ENCODE measurements at places on chromosomes 2 and 18.

- no peak for DNase-seq
Observed at GRCh38 chr2:20381457-20381856, 30.8 kb upstream of the PUM2 start.

GRCh38 chr2:85647823-85648526, 20.0 kb downstream of the SFTPB start:
- DNase-seq: no peak

GRCh38 chr18:61587865-61588264, 254.6 kb downstream of the CDH20 start:
- DNase-seq: no peak

GRCh38 chr18:42305869-42306593, 351.0 kb downstream of the PIK3C3 start:
- DNase-seq: no peak

- no peak for DNase-seq
Observed at GRCh38 chr2:168849610-168850009, 40.6 kb downstream of the SPC25 start.

DNA sequence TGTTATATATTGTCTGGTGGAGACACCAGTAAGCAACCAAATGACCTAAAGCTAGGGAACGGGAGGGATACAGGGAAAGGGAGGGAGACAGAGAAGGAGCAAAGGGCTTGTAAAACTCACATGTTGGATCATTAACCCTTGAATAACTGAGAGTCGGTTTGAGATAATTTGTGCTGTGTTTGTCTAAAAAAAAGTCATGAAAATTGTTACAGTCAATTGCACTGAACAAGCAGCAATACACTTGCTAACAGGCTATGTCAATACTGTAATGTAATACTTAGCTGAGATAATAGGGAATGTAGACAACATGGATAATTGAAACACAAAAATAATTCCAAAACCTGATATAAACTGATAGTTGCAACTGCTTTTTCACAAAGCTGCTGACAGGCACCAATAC, 71.3 kb upstream of the ZNF521 start:
- no peak for DNase-seq

DNA sequence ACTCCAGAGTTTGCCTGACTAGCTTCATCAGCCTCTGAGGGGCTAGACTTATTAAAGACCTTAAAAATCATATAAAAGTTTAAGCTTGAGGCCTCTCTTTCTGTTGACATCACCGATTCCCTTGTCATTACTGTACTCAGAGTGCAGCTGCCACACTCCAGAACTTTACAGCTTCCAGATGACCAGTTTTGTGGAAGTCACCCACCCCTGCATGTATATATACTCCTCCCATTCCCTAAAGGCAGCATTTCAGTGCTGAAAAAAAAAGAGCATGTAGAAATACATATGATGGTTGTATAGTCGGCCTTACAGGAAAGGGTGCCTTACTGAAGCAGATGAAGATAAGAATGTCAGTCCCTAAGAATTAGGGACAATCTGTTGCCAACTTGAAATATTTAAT, 117.3 kb downstream of the FEZ2 start:
- no peak for DNase-seq

- no peak for DNase-seq
Observed at GRCh38 chr2:42944779-42945415, 152.5 kb upstream of the HAAO start.

- DNase-seq: no peak
Observed at GRCh38 chr2:6186332-6187151, 494.4 kb downstream of the SOX11 start.

GRCh38 chr2:232038881-232039485, 77.5 kb downstream of the DIS3L2 start:
- DNase-seq: no peak

DNA sequence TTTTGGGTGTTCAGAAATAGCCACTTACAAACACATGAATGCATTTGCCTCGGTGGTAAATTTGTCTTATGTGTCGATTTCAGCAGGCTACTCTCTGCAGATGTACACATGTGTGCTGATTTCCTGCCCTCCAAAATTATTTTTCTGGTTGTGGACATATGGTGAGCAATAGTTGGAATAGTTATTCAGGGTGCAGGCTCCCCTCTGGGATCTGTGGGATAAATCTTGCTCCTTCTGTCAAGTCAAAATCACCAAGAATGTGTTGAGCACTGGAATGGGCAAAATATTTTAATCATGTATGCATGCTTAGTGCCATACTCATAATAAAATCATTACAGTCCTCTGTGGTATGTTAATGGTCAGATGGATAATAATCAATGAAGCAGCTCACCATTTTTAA, 684.5 kb downstream of the BCL11A start:
- no peak for DNase-seq

GRCh38 chr2:10019174-10019573, 24.2 kb upstream of the KLF11 start:
- no peak for DNase-seq

DNA sequence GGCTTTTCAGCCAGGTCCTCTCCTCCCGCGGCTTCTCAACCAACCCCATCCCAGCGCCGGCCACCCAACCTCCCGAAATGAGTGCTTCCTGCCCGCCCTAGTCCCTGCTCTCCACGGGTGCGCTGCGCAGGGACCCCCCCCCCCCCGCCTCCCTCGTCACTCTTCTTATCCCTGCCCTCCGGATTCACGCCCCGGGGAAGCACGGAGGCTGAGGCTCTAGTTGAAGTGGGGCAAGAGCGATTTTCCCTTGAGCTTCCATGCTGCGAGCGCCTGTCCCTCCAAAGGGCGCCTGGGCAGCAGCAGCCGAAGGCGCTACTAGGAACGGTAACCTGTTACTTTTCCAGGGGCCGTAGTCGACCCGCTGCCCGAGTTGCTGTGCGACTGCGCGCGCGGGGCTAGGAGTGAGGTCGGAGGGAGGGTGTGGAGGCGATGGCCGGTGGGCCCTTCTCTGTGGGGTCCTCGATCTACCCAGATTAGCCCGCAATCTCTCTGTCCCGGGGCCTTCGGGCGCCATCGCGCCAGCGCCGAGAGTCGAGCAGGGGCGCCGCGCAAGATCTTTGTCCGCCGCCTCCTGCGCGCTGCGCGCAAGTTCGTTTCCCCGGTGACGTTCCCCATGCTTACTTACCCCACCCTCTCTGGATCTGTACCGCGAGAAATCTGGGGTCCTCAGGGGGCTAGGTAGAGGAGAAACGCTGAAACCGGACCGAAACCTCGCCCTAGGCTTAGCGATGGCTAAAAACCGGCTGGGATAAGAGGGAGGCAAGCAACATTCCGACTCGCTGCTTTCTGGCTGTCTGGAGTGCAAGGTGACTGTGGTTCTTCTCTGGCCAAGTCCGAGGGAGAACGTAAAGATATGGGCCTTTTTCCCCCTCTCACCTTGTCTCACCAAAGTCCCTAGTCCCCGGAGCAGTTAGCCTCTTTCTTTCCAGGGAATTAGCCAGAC, 677 bp downstream of the GAD1 start:
- no peak for DNase-seq

DNA sequence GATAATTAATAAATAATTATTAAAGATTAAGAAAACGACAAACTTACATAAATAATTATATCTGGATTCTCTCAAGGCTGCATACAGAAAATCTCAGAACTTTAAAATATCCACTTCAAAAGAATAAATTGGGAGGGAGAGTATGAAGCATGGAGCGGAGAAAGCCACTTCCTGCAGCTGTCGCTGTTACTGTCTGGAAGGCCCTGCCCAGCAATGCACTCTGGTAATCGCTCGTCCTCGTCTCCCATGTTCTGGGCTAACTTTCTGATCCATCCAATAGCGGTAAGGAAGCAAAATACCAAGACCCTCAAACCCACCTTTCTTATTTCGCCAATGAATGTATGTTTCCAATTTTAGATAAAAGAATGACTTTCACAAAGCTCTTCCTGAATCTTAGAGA, 26.7 kb downstream of the CYRIA start:
- no peak for DNase-seq

DNA sequence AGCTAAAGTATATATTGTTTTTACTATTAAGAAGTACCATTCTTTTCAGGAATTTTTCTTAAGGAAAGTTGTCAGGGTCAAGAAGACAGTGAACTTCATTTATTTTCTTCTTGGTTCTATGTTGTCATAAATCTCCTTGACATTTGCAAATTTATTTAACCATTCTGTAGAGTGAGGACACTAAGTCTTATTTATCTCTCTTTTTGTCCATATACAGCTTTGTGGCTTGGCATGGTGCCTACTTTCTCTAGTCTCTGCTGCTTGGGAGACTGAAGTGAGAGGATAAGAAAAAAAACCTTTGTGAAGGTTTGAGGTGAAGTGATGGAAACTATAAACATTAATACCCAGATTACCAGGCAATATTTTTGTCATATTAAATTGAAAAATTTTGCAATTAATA, 1389.4 kb downstream of the SUCLG1 start:
- no peak for DNase-seq

- DNase-seq: no peak
Observed at GRCh38 chr2:95020275-95021022, 5.1 kb upstream of the MAL start.

- no peak for DNase-seq
Observed at GRCh38 chr2:98656800-98657199, 48.4 kb downstream of the UNC50 start.

- no peak for DNase-seq
Observed at GRCh38 chr2:34736482-34736881, 1137.4 kb upstream of the FAM98A start.

GRCh38 chr2:224524657-224525056, 60.5 kb downstream of the CUL3 start:
- DNase-seq: no peak

GRCh38 chr2:176260689-176261088, 8.6 kb upstream of the MTX2 start:
- DNase-seq: no peak

DNA sequence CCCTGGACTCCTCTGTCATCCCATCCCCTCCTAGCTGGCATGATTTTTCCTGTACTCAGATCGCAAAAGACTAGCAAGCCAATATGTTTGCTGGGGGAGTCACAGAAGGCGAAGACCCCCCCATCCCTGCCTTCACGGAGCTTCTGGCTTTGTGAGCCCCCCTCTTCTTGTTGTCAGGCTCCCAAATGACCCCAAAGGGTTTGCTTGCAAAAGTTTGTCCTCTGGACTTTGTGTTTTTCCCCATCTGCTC, 169.9 kb downstream of the SMAD7 start:
- DNase-seq: no peak

- no peak for DNase-seq
Observed at GRCh38 chr2:3294069-3294468, 83.5 kb downstream of the EIPR1 start.

GRCh38 chr2:86480105-86480504, 38.9 kb downstream of the KDM3A start:
- DNase-seq: no peak

DNA sequence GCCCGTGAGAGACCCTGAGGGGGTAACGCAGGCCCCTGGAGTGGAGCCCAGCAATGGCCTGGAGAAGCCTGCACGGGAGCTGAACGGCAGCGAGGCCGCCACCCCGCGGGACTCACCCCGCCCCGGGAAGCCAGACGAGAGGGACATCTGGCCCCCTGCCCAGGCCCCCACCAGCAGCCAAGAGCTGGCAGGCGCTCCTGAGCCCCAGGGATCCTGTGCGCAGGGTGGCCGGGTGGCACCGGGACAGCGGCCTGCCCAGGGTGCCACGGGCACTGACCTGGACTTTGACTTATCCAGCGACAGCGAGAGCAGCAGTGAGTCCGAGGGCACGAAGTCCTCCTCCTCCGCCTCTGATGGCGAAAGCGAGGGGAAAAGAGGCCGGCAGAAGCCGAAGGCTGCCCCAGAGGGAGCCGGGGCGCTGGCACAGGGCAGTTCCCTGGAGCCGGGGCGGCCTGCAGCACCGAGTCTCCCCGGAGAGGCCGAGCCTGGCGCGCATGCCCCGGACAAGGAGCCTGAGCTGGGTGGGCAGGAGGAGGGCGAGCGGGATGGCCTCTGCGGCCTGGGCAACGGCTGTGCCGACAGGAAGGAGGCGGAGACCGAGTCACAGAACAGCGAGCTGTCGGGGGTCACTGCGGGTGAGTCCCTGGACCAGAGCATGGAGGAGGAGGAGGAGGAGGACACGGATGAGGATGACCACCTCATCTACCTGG, 35.1 kb downstream of the CTDP1 start:
- DNase-seq: no peak

GRCh38 chr2:64937687-64938491, 51.3 kb upstream of the SLC1A4 start:
- no peak for DNase-seq

DNA sequence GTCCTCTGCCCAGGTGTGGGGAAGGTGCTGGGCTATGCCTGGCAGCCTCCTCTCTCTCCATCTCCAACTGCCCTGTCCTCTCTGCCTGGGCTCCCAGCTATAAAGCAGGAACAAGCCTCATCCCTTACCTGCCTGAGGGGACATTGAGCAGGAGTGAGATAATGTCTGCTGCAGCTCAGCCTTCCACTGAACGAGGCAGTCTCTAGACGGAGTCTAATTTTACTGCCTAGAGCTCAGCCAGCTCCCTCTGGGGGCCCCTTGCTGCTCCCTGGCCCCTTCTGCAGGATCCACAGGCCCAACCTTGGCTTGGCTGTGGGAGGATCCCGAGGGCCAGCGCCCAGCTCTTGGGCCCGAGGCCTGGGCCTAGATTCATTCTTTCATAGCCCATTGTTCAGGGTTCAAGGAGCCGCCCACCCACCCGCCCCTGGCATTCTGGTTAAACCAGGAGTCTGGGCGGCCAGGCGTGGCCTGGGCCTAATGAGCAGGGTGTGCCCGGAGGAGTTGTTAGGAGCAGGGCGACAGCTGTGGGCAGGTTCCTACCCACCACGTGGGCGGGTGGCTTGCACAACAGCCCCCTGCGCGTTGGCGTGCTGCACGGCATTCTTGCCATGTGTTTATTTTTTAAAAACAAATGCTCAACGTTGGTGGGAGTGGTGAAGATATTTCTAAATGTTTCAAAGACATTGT, 44.6 kb downstream of the FOSL2 start:
- DNase-seq: no peak

GRCh38 chr2:240435948-240436682, 652 bp downstream of the GPC1 start:
- DNase-seq: no peak

GRCh38 chr18:14768241-14768640, 20.3 kb downstream of the ANKRD30B start:
- no peak for DNase-seq

GRCh38 chr2:1663621-1664020, 80.7 kb downstream of the PXDN start:
- DNase-seq: no peak

GRCh38 chr18:32301976-32302743, 112.3 kb downstream of the MEP1B start:
- DNase-seq: no peak

DNA sequence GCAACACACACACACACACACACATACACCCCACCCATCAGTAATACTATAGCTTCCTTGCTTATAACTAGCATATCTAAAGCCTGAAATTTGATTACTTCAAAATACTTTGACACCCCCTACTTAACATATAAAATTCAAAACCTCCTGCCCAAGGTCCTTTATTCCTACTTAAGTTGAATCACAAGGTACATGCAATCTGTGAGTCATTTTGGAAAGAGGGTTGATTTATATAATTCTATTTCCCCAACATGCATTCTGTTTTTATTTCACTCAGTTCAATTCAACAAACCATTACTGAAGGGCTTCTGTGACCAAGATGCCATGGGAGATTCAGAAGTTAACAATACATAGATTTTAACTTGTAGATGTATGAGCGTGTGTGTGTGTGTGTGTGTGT, 420.7 kb downstream of the METTL4 start:
- no peak for DNase-seq

GRCh38 chr2:178860551-178860950, 53.3 kb upstream of the TTN start:
- DNase-seq: no peak

GRCh38 chr2:88827821-88828220, 136.3 kb downstream of the RPIA start:
- no peak for DNase-seq

- DNase-seq: no peak
Observed at GRCh38 chr18:45155526-45155925, 459.8 kb upstream of the SLC14A2 start.

All from activated gamma-delta T cell (primary cell).